ENCODE measurements at places on chromosomes 2 and 18. TPM values are rescaled to one million over a fixed set of nuclear protein-coding genes. Genes with fewer than 3 reads are reported as not detected.

DNA sequence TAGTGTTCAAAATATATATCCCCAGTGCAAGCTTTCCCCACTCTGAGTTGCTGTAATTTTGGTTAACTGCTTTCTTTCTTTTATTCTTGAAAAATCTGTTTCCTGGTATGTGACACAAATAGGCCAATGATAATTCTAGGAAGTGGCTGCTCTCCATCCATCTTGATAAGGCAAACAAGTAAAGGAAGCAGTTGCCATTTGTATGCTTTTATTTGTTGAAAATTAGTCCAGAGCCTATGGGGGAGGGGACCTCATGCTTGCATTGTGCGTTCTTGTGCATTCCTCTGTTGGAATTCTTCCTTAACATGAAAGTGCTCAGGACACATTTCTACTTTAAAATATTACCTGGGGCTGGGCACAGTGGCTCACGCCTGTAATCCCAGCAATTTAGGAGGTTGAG is 111.2 kb upstream of the FSHR start:
- H3K4me1 ChIP-seq, result no peaks in the 10 kb centered on the region
- H3K36me3 ChIP-seq, result no peaks in the 10 kb centered on the region
- no peak overlapping the region for H3K4me3 ChIP-seq
- DNase-seq, result no peak

- H3K4me3 ChIP-seq, result no peak overlapping the region
- no peaks in the 10 kb centered on the region for H3K27me3 ChIP-seq
- no peaks in the 10 kb centered on the region for H3K36me3 ChIP-seq
- no peak for DNase-seq
- H3K4me1 ChIP-seq, result peaks cover 14% of the 10 kb centered on the region
These were observed 3.0 kb upstream of the CCDC93 start for GRCh38 chr2:118016911-118017310.

GRCh38 chr2:8312221-8312620 is 369.6 kb upstream of the ID2 start:
- H3K27ac ChIP-seq, result no peak overlapping the region
- H3K36me3 ChIP-seq, result no peaks in the 10 kb centered on the region
- no peak overlapping the region for H3K4me3 ChIP-seq
- peaks cover 17% of the 10 kb centered on the region for H3K4me1 ChIP-seq
- DNase-seq, result no peak

DNA sequence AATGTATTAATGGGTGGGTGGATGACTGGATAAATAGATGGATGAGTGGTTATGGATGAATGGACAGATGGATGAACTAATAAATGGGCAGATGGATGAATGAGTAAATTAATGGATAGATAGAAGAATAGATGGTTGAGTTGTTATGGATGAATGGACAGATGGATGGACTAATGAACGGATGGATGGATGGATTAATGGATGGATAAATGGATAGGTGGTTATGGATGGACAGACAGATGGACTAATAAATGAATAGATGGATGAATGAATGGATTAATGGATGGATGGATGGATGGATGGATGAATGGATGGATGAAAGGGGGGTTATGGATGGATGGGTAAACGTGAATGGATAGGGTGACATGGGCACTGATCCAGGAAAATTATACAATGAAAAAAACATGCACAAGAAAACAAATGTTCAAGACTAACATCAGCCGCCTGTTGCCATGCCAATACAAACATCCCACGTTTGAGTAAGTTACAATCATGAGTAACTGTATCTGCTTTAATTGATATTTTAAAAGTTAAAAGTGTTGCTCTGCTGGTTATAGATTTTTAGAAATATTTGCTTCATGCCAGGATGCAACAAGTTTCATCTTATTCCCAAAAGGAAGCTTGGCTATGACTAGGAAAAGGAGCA is 20.8 kb downstream of the PXDN start:
- peaks cover 20% of the 10 kb centered on the region for H3K4me1 ChIP-seq
- H3K27me3 ChIP-seq, result no peaks in the 10 kb centered on the region
- H3K36me3 ChIP-seq, result no peaks in the 10 kb centered on the region
- no peak overlapping the region for H3K4me3 ChIP-seq
- DNase-seq, result no peak

- no peaks in the 10 kb centered on the region for H3K27me3 ChIP-seq
- H3K4me3 ChIP-seq, result no peak overlapping the region
- H3K4me1 ChIP-seq, result no peaks in the 10 kb centered on the region
- no peak for DNase-seq
- no peak overlapping the region for H3K27ac ChIP-seq
These were observed 71.7 kb downstream of the MYOM1 start for GRCh38 chr18:3147935-3148554.

Gene CCDC178
- total RNA-seq, result 2.5 TPM

Gene RTP5
- not detected for total RNA-seq

DNA sequence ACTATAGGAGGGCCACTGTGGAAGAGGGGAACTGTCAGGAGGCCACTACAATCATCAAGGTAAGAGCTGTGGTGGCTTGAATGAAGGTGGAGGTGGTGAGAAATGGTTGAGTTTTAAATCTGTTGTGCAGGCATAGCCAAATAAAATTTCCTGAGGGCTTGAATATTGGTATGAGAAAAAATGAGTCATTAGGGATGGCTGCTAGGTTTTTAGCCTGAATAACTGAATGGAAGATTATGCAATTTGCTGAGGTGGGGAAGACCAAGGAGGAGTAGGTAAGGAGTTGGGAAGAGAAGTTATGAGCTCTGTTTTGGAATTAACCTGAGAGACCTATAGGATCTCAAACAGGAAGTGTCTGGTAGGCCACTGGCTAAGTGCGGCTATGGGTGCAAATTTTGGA is 84.0 kb downstream of the KLHL14 start:
- H3K36me3 ChIP-seq, result no peaks in the 10 kb centered on the region
- no peaks in the 10 kb centered on the region for H3K4me1 ChIP-seq

- H3K4me3 ChIP-seq, result no peak overlapping the region
- H3K27me3 ChIP-seq, result no peaks in the 10 kb centered on the region
- H3K36me3 ChIP-seq, result no peaks in the 10 kb centered on the region
- no peaks in the 10 kb centered on the region for H3K4me1 ChIP-seq
These were observed 86.9 kb downstream of the EIF2AK3 start for GRCh38 chr2:88540346-88540745.

Gene SERPINB3
- total RNA-seq, result not detected

DNA sequence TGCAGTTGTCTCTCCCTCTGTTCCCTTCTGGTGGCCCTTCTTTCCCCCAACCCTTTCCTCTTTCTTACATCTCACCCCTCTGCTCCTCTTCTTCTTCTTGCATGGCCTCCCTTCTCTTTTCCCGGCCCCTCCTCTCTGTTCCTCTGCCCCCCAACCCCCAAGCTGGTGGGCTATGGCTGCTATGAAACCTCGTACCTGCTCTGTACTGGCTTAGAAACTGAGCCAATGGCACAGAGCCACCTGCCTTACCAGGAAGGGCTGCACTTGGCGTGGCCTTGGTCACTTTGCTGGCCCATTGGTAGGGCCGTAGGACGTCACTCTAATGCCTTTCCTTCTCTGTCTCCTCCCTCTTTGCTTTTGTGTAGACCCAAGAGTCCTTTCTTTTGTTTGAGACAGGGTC is 78.9 kb downstream of the LRRFIP1 start:
- H3K36me3 ChIP-seq, result peaks cover 31% of the 10 kb centered on the region
- no peak overlapping the region for H3K4me3 ChIP-seq
- H3K4me1 ChIP-seq, result peaks cover 71% of the 10 kb centered on the region
- no peaks in the 10 kb centered on the region for H3K27me3 ChIP-seq
- peak overlapping the region; percentile 26 for H3K27ac ChIP-seq
